Activated naive CD8-positive, alpha-beta T cell treated with anti-CD3 and anti-CD28 coated beads, Interleukin-2, amount 50 U/mL, for 24 hours (primary cell): ENCODE measurements at places on chromosomes 2 and 18.

DNA sequence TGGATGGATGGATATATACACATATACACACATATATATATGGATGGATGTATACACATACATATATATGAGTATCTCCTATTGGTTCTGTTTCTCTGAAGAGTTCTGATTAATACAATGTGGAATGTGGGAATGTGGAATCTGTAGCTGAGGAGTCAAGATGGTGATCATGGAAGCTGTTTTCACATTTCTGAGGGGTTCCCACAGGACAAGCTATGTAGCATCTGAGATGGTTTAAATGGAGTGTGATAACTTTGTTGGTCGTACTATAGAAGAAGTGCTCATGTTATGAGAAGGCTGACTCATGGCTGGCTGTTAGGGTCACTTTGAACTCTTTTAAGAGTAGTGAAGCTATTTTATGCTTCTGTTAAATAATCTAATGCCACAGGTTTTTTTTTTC lies 279.7 kb downstream of the MEIS1 start:
- DNase-seq = no peak

DNA sequence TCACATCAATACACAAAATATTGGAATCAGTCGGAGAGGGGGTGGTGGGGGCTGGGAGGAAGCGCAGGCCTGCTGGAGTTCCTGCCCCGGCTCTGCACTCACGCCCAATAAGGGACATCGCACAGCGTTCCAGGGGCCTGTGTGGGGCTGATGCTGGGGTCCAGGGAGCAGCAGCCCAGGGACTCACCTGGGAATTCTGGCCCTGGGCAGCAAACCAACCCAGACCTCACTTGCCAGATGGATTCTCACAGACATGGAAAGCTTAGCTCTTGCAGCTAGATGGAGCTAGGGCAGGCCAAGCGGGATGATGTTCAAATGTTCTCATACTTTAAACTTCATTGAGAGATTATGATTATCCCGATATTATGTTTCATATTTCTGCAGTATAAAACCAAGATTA lies 266.6 kb upstream of the TANK start:
- no peak for DNase-seq

DNA sequence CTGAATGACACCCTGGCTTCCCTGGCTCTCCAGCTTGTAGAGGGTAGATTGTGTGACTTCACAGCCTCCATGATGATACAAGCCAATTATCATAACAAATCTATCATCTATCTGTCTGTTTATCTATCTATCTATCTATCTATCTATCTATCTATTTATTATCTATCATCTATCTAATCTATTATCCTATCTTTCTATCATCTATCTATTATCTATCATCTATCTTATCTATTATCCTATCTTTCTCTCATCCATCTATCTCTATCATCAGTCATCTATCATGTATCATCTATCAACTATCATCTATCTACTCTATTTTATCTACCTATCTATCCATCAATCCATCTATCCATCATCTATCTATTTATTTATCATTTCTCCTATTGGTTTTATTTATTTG lies 361.8 kb downstream of the RNF144A start:
- no peak for DNase-seq

- no peak for DNase-seq
These were observed 81.6 kb downstream of the CIB4 start for GRCh38 chr2:26559556-26559955.

- DNase-seq = no peak
These were observed 44.0 kb downstream of the ITGB6 start for GRCh38 chr2:160156100-160156499.

GRCh38 chr18:44119607-44120006 lies 561.1 kb upstream of the SETBP1 start:
- no peak for DNase-seq

- DNase-seq = no peak
These were observed 451.9 kb upstream of the ZEB2 start for GRCh38 chr2:144971786-144972335.

DNA sequence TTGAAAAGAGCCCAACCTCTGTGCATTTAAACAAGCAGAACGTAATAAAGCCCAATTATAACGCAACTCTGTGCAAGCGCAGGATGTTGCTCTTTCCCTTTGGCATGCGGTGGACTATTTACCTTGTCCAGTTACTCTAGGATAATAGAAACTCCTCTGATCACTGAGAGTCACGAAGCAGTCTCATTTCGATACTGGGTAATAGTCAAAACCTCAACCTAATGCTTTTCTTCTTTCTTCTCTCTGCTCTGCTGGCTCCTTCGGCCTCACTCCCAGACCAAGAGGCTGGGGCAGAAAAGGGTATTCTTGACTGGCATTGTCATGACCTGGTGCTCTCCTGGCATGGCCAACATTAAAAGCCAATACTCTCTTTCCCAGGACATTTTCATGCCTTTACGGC lies 89.7 kb upstream of the GCFC2 start:
- no peak for DNase-seq

- DNase-seq = no peak
These were observed 19.7 kb downstream of the RASGRP3 start for GRCh38 chr2:33496150-33496549.

DNA sequence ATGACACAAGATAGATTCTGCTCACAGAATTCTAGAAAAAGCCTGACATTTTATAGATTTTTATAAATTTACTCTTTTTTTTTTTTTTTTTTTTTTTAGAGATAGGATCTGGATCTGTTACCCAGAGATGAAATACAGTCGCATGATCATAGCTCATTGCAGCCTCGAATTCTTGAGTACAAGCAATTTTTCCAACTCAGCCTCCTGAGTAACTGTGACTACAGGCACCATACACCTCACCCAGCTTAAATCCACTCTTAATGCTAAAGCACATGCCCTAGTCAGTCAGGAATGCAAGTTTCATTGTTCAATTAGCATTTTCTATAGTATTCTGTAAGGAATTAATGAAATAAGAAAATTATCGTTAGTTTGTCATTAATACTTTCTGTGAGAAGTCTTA lies 32.1 kb upstream of the WDR75 start:
- no peak for DNase-seq

GRCh38 chr2:3010001-3010400 lies 367.6 kb downstream of the EIPR1 start:
- DNase-seq = no peak

- DNase-seq = no peak
These were observed 91.6 kb downstream of the TTC27 start for GRCh38 chr2:32719430-32719829.

- no peak for DNase-seq
These were observed 107.9 kb downstream of the SPOPL start for GRCh38 chr2:138609446-138609845.
